ENCODE measurements at places on chromosomes 7 and 10.

DNA sequence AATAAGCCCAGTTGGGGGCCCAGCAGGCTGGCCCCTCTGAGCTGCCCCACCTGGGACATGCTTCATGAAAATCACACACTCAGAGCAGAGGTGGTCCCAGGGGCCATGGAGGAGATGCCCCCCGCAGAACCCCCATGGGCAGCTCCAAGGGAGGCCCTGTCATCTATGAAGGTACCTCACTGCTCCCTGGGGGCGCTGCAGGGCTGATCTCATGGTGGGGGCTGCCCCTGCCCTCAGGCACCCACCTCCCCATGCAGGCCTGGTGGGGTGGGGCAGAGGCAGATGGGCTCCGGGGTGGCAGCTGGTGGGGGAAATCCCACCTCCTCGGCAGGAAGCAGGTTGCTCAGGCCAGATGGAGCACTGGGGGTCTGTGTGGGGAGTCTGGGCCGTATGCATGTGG is 60.5 kb downstream of the YKT6 start:
- no peak for DNase-seq

GRCh38 chr10:121252756-121253155 is 345.5 kb downstream of the FGFR2 start:
- no peak for DNase-seq

DNA sequence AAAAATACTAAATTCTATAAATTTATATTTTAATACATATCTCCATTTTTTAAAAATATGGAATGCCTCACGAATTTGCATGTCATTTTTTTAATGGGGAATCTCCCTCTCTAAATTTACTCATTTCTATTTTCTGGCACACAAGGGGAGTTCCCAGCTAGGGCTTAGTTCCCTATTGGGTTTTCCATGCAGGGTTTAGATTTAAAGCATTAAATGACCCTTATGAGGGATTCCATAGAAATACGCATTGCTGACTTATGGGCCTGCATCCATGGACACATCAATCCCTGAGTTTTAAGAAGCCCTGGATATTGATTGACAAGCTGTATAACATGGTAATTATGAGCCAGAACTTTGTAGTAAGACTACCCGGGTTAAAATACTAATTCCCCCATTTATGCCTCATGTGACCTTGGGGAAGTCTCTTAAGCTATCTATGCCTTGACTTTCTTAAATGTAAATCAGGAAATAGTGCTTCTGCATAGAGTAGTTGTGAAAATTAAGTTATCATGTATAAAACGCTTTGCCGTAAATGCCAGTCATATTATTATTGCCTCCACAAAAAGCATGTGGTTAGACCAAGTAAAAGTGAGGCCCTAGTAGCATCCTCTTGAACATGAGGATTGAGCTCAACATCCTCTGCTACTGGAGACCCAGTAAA is 78.8 kb upstream of the ANKRD1 start:
- no peak for DNase-seq

- DNase-seq = no peak
These were observed 31.8 kb upstream of the SFTPD start for GRCh38 chr10:79980711-79981110.
